ENCODE measurements at places on chromosomes 2 and 18.

DNA sequence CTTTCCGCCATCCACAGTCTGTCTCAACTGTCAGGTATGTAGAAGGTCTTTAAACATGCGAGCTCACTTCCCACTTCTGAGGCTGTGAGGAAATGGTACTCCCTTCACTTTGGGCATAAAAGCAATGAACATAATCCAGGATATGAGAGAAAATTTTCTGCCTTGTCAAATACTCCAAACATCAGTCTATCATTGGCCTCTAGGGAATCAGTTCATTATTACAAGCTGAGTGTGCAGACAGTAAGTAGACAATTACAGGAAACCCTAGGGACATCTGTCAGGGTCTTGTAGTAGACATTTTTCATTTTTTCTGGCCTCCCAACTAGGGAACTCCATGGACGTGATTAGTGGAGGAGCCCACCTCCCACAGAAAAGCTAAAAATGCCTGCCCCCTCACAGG lies 13.6 kb upstream of the APCDD1 start:
- no peak for DNase-seq

DNA sequence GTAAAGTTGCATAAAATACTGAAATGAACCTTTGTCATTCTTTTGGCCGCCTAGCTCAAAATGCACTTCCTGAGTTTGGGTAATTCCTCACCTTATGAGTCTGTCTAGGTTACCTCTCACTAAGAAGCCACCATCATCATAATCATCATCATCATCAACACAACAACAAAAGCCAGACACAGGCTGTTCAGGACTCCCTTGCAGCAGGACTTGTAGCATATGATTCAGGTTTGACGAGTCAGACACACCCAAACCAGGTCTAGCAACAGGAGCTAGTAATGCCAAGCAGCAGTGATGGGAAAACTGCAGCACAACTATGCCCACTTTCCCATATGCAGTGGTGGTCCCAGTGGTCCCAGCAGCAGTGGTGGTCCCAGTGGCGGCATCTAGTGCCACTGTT lies 2.8 kb upstream of the SGO2 start:
- no peak for DNase-seq

GRCh38 chr2:173043476-173043875 lies 32.2 kb upstream of the MAP3K20 start:
- DNase-seq = no peak

GRCh38 chr2:77101796-77102452 lies 420.3 kb downstream of the LRRTM4 start:
- DNase-seq = no peak

GRCh38 chr2:76193089-76193488 lies 482.4 kb upstream of the GCFC2 start:
- DNase-seq = no peak

DNA sequence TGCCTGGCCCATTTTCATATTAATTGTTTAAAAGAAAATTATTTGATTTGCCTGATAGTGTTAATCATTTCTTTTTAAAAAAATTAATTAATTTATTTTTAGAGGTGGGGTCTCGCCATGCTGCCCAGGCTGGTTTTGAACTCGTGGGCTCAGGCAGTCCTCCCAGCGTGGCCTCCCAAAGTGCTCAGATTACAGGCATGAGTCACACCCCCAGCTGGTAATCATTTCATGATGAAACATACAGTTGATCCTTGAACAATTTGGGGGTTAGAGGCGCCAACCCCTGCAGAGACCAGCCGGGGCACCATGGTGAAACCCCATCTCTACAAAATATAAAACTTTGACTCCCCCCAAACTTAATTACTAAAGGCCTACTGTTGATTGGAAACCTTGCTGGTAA lies 7.9 kb downstream of the GPN1 start:
- DNase-seq = no peak

DNA sequence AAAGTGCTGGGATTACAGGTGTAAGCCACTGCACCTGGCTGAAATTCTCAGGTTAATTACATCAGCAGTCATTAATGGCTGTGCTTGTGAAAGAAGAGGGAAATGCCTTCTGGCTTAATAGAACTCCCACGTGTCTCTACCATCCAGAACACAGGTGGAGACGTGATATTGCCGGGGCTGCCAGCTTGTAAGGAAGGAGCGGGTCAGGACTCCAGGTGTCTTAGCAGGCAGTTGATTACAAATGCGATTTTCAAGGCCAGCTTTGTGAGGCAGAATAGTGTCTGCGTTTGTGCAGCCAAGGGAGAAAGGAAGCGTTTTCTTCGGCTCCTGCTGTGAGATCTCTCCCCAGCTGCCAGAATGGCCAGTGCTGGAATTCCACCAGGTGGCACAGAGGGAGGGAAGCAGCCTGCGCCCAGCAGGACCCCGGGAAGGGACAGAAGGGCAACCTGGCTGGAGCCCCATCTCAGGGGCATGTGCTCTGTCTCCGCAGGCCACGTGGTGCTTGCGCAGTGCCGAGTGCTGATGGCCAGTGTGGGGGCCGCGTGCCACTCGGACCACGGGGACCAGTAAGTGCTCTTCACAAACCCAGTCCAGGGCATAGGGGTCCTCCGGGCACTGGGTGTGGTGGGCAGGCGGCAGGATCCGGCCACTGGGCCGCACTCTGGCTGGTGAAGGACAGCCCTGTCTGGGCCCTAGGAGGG lies 3.7 kb upstream of the ESPNL start:
- DNase-seq = no peak

DNA sequence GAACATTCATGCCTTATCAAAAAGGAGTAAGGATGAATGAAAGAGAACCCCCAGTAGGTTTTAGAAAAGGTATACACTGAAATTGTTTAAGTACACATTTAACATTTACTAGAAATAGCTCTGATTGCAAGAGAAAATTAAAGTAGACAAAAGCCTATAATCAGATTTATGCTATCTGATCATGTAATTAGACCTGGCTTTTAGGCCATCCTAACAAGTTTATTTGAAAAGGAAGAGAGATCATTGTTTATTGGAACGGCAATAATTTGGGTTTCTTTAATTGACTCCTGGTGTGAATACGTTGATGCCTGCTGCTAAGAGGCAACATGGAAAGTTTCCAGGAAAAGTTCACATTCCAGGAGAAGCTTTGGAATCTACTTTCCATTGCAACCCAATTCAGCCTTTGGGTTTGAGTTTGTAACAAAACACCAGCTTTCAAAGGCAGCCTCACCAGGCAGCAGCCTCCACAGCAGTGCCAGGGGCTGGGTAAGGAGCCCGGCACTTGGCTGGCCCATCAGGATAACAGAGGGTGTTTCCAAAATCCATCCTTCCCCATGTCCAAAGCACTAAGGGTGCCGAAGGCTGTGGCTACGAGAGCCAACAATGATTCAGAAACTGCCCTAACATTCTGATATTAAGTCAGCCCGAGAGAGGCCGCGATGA lies 18.0 kb downstream of the FZD7 start:
- DNase-seq = no peak

Data from coronary artery (tissue), 2 donors.